T1000 (cell line): ENCODE measurements at places on chromosomes 13 and 19.

DNA sequence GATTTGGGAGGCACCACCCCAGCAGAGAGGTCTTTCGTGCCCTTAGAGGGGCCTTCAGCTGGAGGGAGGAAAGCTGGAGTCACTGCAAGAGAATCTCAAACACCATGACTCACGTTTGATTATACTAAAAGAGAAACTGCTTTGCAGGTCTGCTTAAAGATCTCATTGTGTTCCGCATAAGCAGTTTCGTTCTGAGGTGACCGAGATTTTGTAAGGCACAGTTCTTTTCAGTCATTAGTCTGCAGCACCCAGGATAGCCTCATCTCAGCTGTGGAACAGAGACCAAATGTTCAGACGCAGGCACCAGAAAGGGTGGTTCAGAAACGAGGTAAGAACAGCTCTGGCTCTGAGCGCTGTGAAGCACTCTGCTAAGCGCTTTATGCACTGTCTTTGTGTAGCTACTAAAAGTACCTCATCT, 71.2 kb upstream of the GTF3A start:
- DNase-seq = no peak

GRCh38 chr13:107244241-107244640, 676.3 kb upstream of the ARGLU1 start:
- DNase-seq = no peak

DNA sequence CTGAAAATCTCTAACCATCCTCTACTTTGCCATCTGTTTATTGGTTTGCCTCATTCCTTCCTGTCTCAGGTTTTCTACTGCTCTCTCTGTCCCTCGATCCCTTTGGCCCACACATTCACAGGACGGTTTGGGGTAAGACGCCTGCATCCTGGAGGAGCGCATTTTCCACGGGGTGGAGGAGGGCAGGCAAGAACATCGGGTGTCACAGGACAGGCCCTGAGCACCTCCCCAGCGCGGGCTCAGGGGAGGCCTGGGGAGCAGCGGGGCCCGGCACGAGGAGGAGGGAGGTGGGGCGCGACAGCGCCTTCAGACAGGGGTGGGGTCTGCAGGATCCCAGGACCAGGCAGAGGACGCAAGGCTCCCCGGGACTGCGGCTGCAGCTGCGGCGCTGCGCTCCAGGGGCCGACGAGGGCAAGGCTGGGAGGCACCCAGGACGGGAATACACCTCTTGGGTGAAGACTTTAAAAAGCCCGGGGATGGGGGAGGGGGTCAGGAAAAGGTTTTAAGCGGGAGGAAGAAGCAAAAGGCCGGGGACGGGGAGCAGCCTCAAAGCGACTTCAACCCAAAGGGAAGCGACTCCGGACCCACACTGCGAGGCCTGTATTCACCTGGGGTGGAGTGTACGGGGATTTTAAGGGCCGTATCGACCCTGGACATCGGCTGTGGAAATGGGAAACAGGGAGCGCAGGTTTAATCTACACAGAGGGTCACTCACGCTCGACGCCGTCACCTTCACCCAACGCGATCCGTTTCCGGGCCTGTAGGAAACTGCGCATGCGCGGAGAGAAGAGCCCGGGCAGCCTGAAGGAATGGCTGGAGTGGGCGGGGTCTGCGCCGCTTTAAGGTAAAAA, at the start of gene ZNF415:
TSS of gene ZNF415 (minus strand) at position 770 of the 851 bp plus-strand sequence. CDS start 10,234 bp downstream, outside the sequence.
- peak; percentile 47 for DNase-seq

GRCh38 chr13:110134801-110135200, 172.2 kb downstream of the COL4A1 start:
- no peak for DNase-seq

GRCh38 chr13:62537593-62537992, 1121.9 kb upstream of the PCDH20 start:
- no peak for DNase-seq

GRCh38 chr19:827710-828321, at the start of gene AZU1:
TSS of gene AZU1 (plus strand) at chr19:827837. CDS start at chr19:827847, 10 bp downstream.
- no peak for DNase-seq

DNA sequence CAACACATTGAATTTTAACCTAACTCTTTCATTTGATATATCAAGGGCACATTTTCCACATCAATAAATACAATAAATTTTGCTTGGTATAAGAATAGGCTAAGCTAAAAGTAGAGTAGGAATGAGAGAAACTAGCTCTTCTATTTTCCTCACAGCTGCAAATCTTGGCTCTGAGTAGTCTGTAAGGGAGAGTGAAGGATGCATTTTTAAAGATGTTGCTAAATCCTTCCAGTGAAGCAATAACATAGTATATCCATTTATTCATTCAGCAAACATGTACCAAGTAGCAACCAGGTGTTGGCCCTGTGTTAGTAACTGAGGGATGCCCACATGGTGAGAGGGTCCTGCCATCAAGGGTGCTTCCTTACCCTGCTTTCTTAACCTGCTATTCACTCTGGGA, 799.9 kb downstream of the PCDH9 start:
- no peak for DNase-seq

- no peak for DNase-seq
Measured at GRCh38 chr19:14497228-14497921, 1.4 kb upstream of the GIPC1 start.

- DNase-seq = no peak
Measured at GRCh38 chr19:12784871-12785430, 6.3 kb upstream of the JUNB start.

GRCh38 chr19:45135176-45135885, 25.5 kb downstream of the NKPD1 start:
- no peak for DNase-seq

GRCh38 chr13:28106976-28107375, 6.6 kb upstream of the FLT3 start:
- DNase-seq = no peak

GRCh38 chr13:44407379-44407778, 33.8 kb downstream of the SERP2 start:
- DNase-seq = no peak

DNA sequence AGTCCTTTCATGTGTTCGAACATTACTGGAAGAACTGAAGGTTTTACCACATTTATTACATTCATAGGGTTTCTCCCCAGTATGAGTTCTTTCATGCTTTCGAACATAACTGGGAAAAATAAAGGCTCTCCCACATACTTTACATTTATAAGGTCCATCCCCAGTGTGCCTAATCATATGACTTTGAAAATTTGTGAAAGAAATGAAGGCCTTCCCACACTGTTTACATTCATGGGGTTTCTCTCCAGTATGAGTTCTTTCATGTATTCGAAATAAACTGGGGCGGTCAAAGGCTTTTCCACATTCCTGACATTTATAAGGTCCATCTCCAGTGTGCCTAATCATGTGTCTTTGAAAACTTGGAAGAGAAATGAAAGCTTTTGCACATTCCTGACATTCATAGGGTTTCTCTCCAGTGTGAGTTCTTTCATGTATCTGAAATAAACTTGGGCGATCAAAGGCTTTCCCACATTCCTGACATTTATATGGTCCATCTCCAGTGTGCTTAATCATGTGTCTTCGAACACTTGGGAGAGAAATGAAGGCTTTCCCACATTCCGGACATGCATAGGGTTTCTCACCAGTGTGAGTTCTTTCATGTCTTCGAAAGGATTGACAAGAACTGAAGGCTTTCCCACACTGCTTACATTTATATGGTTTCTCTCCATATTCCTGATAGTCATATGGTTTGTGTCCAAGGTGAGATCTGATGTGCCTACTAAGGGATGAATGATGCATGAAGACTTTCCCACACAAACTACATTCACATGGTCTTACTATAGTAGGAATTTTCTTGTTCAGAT, 24.0 kb downstream of the ZNF564 start:
- DNase-seq = no peak

GRCh38 chr19:41734585-41734984, 20.7 kb upstream of the CEACAM6 start:
- DNase-seq = no peak

DNA sequence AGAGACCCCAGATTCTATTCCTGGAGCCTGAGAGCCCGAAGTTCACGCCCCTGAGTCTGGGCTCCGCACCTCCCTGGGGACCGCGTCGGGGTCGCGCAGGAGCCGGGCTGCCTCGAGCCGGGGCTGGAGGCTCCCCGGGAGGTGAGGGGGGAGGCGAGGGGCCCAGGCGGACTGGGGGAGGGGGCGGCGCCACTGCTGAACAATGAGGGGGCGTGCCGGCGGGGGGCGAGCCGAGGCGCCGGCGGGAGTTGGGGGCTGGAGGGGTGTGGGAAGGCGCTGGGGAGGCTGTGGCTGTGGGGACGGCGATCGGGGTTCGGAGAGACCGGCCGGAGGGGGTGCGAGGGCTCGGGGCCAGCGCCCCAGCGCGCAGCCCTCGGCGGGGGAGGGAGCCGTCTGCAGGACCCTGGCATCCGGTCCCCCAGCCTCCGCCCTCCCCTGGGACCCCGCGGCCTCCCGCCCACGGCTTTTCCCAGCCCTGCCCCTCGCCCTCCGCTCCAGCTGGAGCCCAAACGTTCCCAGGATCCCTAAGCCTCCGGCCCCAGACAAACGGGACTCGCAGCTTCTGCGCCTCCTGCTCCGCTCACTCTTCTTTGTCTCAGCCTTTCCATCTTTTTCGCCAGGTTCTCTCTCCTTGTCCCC, 922 bp downstream of the PLEKHG2 start:
- peak; percentile 46 for DNase-seq

DNA sequence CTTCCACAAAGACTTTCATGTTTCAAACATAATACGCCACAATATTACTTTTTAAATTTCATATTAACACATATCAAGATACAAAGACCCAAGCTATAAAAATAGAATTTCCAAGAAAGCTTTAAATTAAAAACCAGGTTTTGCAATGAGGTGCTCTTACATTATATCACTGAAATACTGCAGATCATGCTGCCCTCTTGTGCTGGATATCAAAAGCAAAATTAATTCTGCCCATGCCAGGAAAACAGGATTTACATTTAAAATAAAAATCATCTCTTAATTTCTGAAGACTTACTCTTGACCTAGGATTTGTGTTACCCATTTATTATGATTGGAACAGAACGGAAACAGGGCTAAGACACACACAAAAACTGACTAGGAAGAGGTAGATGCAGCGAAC, 145.0 kb downstream of the ABCC4 start:
- no peak for DNase-seq

GRCh38 chr13:51113969-51114368, 2.9 kb upstream of the C13orf42 start:
- no peak for DNase-seq

DNA sequence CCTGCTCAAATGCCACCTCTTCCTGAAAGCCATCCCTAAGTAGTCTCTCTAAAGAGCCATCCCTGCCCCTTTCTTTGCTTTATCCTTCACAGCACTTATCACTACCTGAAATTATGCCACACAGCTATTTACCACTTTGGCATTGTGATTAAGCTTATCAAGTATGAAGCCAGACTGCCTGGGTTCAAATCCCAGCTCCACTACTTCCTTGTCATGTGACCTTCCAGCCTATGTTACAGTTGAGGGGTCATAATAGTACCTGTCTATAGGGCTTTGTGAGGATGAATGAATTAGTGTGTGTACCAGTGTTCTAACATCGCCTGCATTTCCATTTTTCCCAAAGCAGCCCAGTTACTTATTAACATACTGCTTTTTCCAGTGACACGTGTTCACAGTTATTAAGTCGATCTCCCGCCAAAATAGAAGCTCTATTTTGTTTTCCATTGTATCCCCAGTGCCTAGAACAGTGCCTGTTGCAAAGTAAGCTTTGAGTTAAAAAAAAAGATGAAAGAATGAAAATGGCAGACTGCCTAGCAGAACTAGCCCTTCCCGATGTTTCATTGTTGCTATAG, 32.8 kb downstream of the ZSWIM9 start:
- no peak for DNase-seq

DNA sequence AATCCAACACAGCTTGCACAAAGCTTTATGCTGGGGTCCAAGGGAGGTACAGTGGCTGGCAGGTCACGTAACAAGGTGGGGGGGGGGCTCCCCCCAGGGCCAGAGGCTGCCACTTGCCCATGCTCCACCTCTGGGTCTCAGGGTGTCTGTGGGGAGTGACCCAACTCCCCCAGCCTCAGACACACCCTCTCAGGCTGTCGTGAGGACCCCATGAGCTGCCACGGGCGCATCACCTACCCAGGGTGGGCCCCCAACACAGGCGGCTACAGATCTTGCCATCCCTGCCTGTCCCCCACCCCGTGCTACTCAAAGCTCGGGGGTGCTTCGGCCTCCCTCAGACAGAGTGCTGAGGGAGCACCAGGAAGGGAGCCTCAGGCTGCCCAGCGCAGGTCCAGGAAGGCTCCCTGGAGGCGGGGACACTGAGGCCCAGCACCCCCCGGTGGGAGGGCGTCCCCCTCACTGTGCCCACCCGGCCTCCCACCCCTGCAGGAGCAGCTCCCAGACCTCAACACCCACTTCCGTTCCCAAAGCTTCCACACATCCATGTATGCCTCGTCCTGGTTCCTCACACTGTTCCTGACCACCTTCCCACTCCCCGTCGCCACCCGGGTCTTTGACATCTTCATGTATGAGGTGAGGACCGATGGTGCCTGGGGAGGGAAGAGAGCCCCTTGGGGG, 21.1 kb downstream of the EVI5L start:
- DNase-seq = no peak
